ENCODE measurements at places on chromosomes 5 and 9.

GRCh38 chr9:123408313-123409262 is 52.6 kb downstream of the CRB2 start:
- DNase-seq, result no peak

GRCh38 chr5:36389245-36389644 is 87.5 kb upstream of the RANBP3L start:
- DNase-seq, result no peak

DNA sequence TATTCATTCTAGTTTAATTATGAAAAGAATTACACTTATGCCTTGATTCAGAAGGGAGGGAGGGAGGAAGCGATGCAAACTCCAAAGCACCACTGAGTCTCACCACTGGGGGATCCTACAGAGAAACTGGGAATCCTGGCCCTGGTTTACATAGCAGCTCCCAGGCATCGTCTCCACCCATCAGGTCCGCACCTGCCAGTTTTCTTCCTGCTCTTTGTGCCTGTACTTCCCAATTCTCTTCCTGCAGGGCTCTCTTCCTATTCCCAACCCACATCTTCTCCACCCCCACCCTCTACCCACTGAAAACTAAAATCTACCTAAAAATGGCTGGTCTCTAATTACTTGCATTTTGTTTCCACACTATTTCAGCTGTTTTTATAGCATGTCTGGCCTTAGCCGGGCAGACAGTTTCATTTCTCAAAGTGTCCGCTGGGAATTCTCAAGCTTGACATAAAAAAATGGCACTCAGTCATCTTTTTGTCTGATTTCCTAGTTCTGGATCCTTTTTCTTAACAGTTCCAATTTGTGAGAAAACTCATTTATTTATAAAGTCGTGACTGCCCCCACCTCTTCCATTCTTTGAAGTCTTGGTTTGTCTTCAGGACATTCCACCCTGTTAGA is 1.6 kb upstream of the TNIP1 start:
- peak; percentile 26 for DNase-seq

- DNase-seq, result no peak
Observed at GRCh38 chr5:141573489-141574121, 45.2 kb downstream of the DIAPH1 start.

DNA sequence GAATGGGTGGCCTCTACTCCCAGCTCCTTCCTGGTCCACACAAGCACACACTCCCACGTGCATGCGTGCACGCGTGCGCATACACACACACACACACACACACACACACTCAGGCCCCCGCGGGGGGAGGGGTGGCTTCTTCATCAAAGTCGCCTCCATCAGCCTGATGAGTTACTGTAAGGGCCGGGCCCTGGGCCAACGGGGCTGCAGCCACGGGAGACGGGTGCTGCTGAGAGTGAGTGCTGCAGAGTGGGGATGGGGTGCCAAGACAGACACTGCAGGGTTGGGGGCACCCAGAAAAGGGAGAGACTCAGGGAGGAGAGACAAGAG is 18.1 kb downstream of the CNTFR start:
- no peak for DNase-seq

GRCh38 chr5:124370601-124371000 is 375.8 kb downstream of the ZNF608 start:
- no peak for DNase-seq

GRCh38 chr9:125888211-125888610 is 141.0 kb downstream of the PBX3 start:
- no peak for DNase-seq

DNA sequence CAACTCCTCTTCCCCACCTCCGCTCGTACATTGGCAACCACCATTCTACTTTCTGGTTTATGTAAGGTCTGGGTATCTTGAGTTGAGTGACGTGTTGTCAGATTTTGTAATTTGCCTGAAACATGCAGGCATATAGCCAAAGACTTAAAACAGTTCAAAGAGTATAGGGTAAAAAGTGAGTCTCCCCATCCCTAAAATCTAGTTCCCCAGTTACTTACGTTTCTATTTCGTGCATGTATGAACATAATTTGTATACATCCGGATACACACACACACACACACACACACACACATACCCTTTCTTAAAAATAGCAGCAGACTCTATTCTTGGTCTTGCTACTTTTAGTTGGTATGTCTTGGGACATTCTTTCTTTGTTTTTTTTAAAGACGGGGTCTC is 915 bp downstream of the HSDL2 start:
- DNase-seq, result no peak
